Activated B cell treated with CpG ODN at 0.5 μM for 24 hours (primary cell): ENCODE measurements at places on chromosomes 5 and 9. TPM values are rescaled to one million over a fixed set of nuclear protein-coding genes. Genes with fewer than 3 reads are reported as not detected.

DNA sequence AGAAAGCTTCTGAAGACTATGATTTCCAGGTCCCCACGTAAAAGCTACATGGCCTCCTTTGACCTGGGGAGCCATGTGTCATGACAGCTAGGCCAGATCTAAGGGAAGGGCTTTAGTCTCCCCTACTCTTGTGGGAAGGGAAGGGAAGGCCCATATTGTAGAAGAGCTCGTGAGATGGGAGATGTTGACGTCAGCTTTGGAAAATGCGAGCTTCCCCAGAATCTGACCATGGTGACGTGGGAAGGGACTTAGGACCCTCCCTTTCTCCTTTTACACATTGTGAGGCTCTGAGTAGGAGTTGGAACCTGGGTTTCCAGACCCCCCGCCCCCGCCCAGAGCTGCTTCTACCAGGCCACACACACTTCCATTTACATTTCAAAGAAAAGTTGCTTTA lies 165.5 kb downstream of the SYK start:
- no peak for DNase-seq

GRCh38 chr5:141494761-141495452 lies 6.0 kb downstream of the PCDHGC5 start:
- DNase-seq, result no peak

GRCh38 chr9:84000186-84000585 lies 19.6 kb downstream of the RMI1 start:
- no peak for DNase-seq

GRCh38 chr5:120473332-120473731 lies 9.2 kb downstream of the PRR16 start:
- DNase-seq, result no peak

DNA sequence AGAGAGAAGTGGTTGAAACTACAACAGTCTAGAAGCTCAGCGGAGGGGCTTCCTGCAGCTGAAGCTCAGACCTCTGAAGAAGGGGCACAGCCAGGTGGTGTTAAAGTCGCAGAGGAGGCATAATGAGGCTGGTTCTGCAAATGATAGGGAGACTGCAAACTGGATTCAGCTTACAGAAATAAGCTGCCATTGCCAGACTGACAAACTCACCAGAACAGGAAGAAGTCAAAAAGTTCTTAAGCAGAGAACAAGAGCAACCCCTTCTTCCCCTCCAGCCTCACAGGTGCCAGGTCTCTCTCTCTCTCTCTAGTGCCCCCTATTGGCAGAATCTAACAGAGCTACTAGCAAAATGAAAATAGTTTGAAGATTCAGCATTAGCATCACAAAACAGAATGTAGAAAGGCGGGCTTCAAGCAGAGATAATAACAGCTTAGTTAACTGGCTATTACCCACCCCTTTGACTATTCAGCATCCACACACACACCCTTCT lies 76.7 kb downstream of the GRAMD2B start:
- no peak for DNase-seq

DNA sequence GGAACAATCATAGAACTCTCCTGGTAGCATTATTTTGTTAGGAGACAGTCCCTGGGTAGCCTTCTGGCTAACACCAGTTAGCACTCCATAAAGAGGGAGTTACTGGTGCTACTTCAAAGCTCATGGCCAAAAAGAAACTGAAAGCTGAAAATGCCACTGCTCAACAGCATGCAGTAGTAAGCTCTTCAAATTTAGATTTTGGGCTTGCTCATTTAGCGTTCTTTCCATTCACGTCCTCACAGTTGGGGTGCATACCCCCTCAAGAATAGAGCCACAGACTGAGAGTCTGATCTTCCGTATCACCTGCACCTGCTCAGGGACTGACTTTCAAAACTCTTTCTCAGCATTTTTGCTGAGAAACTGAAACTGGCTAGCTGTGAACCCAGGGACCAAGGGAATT lies 24.7 kb downstream of the NTRK2 start:
- DNase-seq, result no peak

- DNase-seq, result no peak
These were observed 101.6 kb upstream of the PCA3 start for GRCh38 chr9:76662476-76663281.

GRCh38 chr9:112361601-112362000 lies 18.3 kb upstream of the HSDL2 start:
- DNase-seq, result no peak

DNA sequence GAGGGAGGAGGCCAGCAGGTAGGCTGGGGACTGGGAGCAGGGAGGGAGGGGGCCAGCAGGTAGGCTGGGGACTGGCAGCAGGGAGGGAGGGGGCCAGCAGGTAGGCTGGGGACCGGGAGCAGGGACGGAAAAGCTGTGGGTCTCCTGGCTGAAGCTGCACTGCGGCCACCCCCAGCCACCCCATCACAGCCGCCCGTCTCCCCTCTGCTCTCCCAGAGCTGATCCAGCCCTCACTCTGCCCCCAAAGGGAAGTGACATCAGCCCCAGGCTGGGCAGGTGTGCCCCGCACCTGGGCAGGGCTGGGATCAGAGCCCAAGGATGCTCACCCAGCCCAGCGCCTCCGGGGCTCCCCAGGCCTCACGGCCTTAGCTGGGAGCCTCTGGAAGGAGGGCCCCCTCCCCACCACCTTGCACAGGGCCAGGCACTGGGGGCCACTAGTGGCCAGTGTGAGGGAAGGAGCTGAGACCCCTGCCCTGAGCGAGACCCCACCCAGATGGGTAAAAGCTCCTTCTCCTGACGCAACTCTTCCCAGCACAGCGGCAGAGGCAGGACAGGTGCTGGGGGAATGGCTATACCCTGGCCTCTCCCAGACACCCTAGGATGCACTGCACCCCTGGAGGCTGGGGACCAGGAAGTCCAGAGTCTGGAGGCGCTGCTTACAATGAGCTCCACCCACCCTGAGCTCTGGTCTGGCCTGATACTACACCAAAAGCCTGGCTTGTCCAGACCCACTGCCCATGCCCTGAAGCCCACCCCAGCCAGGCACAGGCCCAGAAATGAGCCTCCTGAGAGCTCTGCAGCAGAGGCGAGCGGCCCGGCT lies 11.6 kb downstream of the AGPAT2 start:
- DNase-seq, result no peak

DNA sequence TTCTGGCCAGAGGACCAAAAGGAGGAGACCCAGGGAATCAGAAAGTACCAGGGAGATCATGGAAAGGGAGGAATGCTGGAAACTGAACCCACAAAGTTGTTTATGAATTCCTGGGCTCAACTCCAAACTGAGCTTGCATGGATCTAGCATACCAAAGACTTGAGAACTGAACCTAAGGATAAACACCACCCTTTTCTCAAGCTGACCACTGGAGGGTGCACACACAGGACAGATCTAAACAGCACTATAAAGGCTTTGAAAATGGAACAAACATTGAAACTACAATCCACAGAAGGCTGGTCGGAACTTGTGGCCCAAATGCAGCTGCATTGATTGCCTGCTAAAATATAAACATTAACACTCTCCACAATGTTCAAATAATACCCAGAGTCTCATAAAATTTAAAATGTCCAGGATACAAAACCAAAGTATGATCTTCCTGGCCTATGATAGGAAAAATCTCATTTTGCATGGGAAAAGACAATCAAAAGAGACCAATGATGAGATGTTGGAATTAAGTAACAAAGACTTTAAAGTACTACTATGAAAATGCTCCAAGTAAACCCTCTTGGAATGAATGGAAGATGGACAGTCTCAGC lies 15.6 kb upstream of the IRF1 start:
- no peak for DNase-seq

DNA sequence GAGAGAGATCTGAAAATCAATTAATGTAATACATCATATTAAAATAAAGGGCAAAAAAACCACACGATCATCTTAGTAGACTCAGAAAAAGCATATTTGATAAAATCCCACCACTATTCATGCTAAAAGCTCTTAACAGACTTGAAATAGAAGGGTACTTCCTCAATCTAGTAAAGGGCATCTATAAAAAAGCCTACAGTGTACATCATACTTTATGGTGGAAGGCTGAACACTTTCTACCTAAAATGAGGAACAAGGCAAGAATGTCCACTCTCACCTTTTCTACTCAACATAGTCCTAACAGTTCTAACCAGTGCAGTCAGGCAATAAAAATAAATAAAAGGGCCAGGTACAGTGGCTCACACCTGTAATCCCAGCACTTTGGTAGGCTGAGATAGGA lies 38.9 kb downstream of the POLK start:
- DNase-seq, result no peak

DNA sequence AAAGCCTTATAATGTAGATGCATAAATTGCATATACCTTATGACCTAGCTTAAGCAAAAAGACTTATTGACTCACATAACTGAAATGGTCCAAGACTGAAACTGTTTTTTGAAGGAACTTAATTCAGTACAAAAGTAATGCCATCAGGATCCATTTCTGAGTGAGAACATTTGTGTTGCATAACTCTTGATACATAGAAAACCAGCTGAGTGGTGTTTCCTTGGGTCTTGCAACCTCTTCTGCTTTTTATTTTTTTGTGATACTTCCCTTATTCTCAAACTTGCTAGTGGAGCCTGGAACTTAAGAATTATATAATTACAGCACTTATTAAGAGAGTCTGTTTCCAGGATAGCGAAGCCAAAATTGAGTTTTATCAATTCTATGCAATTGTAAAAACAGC lies 272.0 kb downstream of the MAN2A1 start:
- DNase-seq, result no peak

DNA sequence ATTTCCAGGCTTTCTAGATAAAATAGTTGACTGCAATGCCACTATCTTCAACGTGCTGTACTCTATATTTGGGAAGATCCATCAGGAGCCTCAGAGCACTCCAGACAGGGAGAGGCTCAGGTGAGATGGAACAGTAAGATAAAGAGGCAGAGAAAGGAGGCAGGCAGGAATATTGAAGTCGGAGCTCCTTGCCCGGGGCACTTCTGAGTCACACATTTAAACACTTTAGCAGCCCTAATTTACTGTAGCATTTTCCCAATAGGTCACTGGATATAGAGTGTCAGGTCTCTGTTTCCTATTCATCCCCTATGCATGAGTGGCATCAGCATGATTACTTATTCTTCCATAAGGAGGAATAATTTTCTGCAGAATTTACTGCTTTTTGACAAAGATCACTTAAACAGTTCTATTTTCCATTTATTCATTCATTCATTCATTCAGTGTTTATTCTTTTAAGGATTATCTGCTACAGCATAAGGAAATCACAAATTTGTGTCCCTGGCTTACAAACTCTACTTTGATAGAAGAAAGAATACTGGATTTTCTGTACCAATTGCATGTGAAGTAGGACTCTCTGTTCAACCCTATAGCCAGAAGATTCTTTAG lies 170.7 kb downstream of the MAPKAP1 start:
- no peak for DNase-seq

DNA sequence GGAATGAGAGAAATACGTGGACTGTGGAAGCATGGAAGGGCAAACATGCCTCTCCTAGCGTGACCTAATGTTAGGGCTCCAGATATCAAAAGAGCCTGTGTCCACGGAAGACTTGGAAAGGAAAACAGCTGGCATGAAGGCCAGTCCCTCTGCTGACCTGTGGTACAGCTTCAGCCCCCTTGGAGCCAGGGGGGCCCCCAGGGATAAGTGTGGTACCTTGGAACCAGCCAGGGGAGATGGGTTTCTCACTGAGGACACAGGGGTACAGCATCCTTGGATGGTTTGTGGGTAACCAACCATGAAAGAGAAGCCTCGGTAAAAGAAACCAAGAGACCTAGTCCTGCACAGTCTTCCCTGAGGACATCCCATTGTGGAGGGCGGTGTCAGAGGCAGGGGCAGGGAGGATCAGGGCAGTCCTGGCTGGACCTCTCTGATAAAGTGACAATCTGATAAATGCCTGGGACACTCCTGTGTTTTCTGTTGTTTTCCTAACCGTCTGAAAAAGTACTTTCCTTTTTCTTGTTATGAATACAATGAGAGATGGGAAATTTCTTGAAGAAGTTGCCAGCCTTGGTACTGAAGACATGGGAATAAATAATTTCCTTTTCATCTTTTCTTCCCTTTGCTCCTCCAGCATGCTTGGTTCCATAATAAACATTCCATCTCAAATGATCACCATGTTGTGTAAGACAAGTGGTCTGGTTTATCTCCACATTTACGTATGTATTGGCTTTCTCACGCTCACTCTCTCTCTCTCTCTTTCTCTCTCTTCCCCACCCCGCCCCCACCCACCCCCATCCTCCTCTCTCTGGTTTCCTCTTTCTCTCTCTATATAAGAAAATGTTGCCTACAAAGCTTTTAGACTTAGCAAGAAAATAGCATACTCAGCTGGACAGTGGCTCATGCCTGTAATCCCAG lies 102.1 kb downstream of the SUSD1 start:
- no peak for DNase-seq

- no peak for DNase-seq
These were observed 26.7 kb downstream of the SRFBP1 start for GRCh38 chr5:121988488-121988887.

DNA sequence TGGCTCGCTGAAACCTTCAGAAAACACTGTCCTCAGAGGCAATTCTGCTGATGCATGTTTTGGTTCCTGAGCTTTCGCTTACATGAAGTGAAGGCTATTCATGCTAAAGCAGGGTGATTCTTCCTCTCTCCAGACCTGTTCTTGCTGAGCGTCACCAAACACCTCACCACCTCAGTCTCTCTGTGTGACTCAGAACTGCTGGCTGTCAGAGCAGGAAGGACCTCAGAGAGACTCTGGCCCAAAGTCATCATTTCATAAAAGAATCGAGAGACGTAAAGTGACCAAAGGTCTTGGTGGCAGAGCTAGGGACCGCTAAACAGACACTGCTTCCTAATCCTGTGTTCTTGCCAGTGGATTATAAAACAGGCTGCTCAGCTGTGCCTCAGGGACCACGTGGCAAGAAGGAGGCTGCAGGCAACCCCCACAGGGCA lies 73.8 kb downstream of the LHFPL2 start:
- DNase-seq, result no peak

DNA sequence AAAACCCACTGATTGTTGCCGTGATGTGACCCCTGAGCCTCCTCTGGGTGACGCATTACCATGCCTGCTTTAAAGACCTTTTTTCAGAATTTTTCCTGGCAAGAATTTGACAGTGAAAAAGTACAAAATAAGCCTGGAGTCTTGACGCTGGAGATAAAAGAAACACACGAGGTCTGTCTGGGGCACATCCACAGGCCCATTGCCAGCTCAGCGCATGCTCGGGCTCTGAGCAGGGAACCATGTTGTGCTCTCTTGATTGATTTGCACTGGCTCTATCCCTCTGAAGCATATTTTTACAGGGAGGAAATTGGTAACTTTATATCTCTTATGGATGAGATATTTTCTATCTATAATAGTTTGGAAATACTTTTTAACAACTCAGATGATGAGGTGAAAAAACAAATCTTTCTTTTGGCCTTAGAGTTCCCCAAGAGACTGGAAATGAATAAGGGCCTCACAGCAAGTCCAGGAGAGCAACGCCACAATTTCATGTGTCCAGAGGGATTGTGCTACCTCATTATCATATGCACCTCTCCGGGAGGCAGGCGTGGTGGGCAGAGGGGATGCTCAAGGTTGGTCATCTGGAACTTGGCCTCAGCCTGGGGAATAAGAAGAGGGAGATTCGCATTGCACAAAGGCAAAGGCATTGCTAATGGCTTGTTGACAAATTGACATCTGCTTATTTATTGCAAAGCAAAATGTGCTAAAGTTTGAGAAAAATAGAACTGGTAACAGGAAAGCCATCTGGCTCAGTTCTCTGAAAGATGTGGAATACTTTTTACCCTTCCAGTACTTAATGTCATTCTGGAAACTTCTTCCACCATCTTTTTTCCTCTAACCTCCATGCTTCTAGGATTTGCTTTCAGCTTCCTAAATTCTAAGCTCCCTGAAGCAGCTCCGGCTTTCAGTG lies 183.8 kb downstream of the PJA2 start:
- DNase-seq, result no peak

The ADGRV1 gene
- total RNA-seq, result 0.13 TPM in 1 of 2 replicates, not detected in the other

The CD14 gene
- total RNA-seq, result 0.54 and 1.2 TPM in 2 replicates

The GPRIN1 gene
- total RNA-seq, result 2.8 and 3.2 TPM in 2 replicates

The PCA3 gene
- total RNA-seq, result not detected in 2 replicates

The SOX30 gene
- 0.37 and 0.47 TPM in 2 replicates for total RNA-seq

The PCDHA6 gene
- total RNA-seq, result not detected in 2 replicates

The TAF11L4 gene
- not detected in 2 replicates for total RNA-seq

The SPATA6L gene
- total RNA-seq, result 0.53 TPM in 1 of 2 replicates, not detected in the other

The KCNT1 gene
- total RNA-seq, result not detected in 2 replicates
